HFFc6 (cell line): ENCODE measurements at places on chromosomes 6 and 20. TPM values are rescaled to one million over a fixed set of nuclear protein-coding genes. Genes with fewer than 3 reads are reported as not detected.

- H3K4me3 ChIP-seq: no peak overlapping the region
- no peaks in the 10 kb centered on the region for H3K36me3 ChIP-seq
- H3K27ac ChIP-seq: no peak overlapping the region
- no peaks in the 10 kb centered on the region for H3K4me1 ChIP-seq
- H3K27me3 ChIP-seq: peaks cover 16% of the 10 kb centered on the region
- DNase-seq: no peak
Measured at GRCh38 chr6:16157909-16158308, 29.0 kb downstream of the MYLIP start.

The RBCK1 gene
- 79.0 to 84.1 TPM (median 80.5 TPM) in 3 replicates for total RNA-seq

The CAPN11 gene
- total RNA-seq: not detected in 3 replicates

The OR12D3 gene
- total RNA-seq: not detected in 3 replicates
